NCI-H748 treated with DMSO at 0.1 percent for 48 hours (cell line): ENCODE measurements at places on chromosomes 2 and 18.

- no peak for DNase-seq
These were observed 70.3 kb downstream of the WDR7 start for GRCh38 chr18:56721491-56721890.

DNA sequence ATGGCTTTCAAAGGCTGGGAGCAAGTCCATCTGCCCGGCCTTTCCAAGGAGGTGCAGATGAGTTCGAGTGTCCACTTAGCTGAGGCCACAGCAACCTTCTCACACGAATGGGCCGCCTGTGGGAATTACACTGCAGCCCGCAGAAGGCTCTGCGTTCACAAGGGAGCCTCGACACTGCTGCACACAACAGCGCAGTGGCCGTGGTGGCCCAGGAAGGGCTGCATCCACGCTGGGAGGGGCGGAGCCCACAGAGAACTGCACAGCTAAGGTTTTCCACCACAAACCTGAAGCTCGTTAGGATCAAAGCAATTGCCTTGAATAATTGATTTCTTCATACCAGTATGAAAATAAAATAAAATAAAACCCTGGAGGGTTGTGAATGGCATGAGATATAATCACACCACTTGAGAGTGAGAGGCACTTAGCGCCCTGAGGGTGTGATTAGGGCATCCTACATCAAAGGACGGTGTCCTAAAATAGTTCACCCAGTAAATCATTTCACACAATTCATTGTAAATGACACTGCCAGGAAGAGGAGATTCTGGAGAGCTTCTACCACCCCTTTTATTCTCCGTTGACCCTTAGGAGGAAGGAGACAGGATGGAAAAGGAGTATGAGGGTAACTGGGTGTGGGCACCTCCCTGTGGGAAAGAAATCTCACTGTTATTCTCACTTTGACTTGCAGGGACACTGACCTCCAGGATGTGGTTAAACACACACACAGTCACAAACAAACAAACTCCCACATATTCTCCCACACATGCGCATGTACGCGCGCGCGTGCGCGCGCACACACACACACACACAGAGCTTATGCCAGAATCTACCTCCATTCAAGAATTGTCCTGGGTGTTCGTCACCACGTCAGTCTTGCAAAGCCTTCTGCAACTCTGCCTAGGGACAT, 256.6 kb upstream of the ID2 start:
- DNase-seq, result no peak

DNA sequence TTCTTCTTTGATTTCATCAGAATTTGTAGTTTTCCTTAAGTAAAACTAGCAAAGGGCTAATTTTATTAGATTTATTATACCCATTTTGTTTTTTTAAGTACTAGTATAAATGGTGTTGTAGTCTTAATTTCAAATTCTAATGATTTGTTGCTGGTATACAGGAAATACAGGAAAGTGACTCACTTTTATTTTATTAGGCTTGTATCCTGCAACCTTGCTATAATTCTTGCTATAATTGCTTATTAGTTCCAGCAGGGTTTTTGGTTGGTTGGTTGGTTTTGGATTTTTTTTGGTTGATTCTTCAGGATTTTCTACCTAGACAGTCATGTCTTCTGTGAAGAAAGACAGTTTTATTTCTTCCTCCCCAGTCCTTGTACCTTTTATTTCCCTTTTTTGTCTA, 110.6 kb upstream of the IL1R2 start:
- DNase-seq, result no peak

DNA sequence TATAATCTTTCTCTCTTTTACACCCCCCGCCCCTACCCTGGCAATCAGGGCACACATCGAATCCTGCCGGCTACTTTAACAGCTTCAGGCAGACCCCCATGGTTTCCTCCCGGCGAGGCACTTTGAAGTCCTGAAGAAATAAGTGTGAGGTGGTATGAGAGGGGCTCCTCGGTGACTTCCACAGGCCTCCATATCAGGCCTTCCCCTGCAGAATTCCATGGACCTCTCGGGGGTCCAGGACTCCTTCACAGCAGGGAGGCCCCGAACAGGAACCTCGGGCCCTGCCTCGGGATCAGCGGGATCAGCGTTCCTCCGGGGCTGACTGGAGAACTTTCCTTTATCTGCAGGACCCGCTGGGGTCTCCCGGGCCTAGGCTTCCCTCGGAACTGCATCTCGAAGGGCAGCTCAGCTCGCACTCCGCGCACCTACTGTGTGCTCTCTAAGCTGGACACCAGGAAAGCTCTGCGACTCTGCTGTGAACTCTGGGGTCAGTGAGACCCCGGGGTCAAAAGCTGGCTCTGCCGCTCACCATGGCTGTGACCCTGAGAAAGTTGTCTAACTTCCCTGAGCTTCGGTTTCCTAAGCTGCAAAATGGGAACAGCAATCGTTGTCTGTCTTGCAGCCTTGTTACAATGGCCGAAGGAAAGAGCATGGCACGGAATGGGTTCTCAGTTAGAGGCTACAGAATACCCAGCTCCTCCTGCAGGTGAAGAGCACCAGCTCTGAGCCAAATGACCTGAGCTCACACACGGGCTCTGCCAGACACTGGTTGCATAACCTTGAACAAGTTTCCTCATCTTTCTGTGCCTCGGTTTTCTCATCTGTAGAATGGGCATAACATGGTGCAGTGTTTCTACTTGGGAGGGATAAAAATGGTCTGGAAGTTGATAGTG, 97.4 kb upstream of the ID2 start:
- no peak for DNase-seq

- no peak for DNase-seq
These were observed 78.4 kb upstream of the EFEMP1 start for GRCh38 chr2:56001947-56002346.

DNA sequence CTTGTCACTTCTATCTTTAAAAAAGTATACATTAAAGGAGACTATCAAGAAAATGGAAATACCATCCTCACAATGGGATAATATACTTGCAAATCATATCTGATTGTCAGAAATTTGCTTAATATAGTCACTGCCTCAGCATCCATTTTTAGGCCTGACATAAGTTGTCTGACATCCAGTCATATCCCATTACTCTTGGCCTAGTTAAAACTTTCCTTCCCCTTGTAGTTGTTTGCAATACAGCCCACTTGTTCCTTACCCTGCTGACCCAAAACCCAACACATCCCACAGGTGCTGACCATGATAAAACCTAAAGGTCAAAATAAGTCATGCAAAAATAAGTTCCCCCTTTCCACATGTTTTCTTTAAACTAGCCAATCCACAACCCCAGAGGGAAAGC, 3.6 kb upstream of the ARHGEF33 start:
- no peak for DNase-seq

DNA sequence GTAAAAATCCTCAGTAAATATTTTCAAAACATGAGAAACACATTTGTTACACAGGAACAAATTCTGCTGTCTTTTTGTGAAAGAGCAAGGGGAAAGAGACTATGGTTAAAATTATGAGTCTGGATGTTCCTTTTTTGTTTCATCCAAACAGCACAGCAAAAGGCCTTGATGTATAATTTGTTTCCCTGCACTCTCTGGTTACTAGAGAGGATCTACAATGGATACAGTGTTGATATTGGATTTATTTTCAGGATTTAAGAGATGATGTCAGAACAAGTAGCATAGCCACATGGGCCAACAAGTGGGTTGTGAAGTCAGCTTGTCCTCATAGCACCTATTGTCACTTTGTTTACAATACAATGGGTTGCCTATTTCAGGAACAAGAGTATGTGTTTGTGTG, 11.3 kb upstream of the ERBB4 start:
- no peak for DNase-seq

- no peak for DNase-seq
These were observed 8.8 kb upstream of the TTLL4 start for GRCh38 chr2:218701806-218702205.

DNA sequence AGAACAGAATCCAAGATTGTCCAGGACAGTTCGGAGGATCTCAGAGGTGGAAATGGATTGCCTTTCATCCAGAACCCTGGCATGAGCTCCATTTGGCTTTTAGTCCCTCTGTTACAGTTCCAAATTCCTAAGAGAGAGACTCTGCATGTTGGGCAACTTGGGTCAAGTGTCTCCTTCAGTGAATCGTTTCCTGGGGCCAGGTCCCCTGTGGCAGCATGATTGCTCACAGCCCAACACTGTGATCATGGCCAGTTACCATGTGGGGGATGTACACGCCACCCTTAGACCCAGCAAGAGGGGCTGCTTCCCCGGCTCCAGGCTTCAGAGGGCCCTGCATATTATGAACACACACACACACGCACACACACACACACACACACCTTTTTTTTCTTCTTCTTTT, 118.6 kb upstream of the GLI2 start:
- DNase-seq, result no peak

- DNase-seq, result no peak
These were observed 1484.5 kb upstream of the ZEB2 start for GRCh38 chr2:146004462-146004861.

DNA sequence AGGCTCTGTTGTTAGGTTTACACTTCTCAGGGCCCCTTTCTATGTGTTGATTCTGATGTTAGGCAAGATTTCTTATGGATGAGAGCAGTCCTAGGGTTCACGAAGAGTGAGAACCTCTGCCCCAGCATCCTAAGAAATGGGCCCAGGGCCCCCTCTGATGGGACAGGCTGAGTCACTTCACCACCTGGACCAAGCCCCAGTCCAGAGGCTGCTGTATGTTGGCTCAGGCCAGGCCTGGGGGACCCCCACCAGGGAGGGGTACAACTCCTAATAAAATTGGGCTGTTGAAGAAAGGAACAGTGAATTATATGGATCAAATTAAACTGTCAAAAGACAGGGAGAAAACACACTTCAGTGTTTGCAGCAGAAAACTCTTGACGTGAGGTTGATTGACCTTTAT, 365.9 kb upstream of the HS6ST1 start:
- no peak for DNase-seq

GRCh38 chr2:116510117-116510671, 1304.3 kb upstream of the DDX18 start:
- DNase-seq, result peak; percentile 81

- peak; percentile 38 for DNase-seq
These were observed 380.4 kb downstream of the TNS1 start for GRCh38 chr2:217622205-217623060.

DNA sequence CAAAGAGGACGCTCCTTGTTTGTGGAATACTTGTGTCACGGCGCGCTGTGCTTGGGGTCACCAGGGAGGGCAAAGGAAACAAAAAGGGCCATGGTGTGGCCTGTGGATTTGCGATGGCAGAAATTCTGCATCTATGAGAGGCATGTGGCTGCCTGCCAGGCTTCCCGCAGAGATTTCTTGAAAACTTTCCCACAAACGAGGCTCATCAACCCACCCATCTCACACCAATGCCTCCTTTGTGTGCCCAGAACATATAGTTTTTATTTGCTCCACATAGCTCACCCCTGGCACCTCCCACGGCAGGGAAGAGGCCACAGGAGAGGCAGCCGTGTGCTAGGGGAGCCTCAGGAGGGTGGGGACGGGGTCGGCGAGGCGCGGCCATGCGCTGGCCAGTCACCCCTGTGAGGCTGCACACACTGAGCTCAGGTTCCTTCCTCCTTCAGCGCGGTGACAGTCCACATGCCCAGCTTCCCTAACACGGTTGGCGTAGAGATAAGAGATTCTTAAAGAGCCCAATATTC, 100.3 kb downstream of the MBP start:
- DNase-seq, result no peak

DNA sequence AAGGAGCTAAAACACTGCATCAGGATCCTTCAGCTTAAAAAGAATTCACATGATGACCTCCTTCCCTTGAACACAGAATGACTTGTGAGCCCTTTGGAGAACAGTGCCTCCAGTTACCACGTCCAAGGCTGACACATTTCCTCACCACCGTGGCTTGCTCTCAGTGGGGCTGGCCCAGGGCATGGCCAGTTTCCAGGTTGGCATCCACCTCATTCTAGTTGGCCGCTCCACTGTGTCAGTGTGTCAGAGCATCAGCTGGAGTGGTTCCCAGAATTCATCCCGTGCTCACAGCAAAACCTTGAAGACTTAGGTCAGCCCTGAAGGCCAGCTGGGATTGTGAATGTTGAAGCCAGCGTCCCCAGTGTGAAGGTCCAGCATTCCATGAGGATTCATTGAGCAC, 158.5 kb downstream of the INSIG2 start:
- DNase-seq, result no peak
